Hematopoietic multipotent progenitor cell treated with erythropoietin and hydrocortisone succinate and interleukin-3 and kit ligand, for 4 days (in vitro differentiated cells): ENCODE measurements at places on chromosomes 12 and 14.

DNA sequence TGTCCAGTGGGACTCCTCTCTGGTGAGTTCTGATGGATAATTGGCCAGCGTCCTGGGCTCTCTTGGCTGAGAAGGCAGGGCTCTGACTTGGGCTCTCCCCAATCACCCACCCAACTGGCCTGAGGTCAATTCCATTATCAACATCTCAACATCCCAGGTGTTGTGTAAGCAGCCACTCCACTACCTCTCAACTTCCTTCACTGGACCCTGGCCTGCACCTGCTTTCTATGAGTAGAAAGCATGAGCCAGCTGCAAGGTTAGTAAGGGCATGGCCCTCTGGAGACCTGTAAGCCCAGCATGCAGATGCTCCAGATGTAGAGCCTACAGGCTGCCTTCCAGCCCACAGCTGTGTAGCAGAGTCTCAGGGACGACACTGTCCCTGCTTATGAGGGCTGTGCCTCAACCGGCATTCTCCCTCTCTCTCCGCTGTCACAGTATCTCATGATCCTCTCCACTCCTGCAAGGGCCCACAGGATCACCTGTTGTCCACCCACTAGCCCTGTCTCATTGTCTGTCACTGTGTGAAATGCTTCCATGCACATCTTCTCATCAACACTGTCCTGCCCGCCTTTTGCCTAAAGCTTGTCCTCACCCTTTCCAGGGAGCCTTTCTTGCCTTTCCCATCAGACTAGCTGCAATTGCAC is 5.4 kb upstream of the KRT81 start:
- DNase-seq = no peak

DNA sequence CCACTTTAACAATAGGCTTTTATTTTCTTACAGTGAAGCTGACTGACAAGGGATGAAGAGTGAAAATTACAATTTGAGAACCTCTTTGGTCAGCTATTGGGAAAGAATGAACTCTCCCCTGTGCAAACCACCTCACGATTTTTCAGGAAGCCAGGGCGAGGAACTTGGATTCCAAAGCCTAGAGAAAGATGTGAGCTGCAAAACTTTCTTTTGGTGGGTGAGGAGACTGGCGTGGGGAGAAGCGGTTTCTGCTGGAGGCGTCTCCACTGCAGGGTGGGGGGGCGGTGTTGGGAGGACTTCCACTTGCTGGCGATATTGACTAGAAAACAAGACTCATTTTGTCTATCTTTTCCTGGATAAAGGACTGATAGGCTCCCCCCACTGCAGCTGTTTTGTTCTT is 59.3 kb upstream of the VRK1 start:
- peak; percentile 16 for DNase-seq

GRCh38 chr12:42698213-42698612 is 108.7 kb upstream of the PRICKLE1 start:
- DNase-seq = peak; percentile 24

DNA sequence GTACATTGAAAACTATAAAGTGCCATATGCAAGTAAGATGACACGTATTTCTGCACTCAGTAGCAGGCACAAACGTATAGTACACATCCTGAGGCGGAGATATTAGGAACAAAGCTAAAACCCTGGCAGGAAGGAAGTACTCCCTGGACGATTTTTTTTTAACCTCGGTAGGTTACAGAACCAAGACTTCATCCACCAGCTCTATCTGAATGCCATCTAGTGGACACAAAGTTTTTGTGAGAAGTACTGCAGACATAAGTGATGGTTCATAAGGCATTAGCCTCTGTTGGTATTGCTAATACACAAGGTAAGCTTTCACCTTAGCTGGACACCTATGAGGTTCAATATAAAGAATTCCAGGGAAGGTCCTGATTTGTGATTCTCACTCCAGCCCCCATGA is 83.0 kb upstream of the CCDC196 start:
- peak; percentile 72 for DNase-seq

DNA sequence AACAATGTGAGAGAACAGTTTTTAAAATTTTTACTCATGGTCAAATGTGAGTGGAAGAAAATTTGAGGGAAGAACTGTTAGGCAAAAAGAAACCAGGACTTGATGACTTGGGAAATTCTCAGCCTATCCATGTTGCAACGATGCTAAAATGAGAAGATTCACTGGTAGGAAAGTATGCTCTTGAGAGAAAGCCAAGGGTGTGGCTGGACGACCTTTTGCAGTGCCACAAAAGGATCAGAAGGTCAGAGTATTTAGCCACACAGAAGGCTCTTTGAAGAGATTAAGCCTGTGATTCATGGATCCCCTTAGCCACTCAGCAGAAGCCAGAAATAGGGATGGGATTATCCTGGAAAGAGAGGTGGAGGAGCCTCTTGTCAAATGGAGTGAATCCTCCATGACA is 336.8 kb downstream of the LRIG3 start:
- DNase-seq = no peak

DNA sequence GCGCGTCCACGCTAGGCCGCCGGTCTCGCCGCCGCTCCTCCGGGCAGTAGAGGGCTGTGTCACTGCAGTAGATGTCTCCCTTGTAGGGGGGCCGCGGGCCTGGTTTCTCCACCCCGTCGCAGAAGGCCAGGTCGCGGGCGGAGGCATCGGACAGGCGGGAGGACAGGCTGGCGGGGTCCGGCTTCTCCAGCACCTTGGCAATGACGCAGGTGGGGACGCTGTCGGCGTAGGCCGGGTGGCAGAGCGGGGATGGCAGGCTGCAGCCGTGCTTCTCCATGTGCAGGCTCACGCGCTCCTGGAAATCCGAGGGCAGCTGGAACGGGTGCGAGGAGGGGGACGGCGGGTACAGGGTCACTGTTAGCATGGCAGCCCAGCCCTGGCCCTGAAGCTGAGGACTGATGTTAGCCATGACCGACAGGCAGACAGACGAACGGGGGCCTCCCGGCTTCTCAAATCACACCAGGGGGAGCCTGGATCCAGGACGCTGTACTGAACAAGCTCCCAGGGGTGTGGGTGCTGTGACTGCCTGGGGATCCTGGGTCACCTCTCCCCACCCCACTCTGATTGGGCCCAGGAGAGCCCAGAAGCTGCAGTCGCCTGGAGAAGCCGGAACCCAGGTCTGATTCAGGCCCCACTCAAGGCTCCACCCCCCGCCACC is 48.1 kb downstream of the BEGAIN start:
- DNase-seq = no peak

GRCh38 chr12:19302100-19302640 is 137.1 kb upstream of the AEBP2 start:
- DNase-seq = peak; percentile 3

- no peak for DNase-seq
Measured at GRCh38 chr14:55233591-55233990, 37.6 kb upstream of the FBXO34 start.

- DNase-seq = no peak
Measured at GRCh38 chr14:76755610-76756370, 5.5 kb upstream of the VASH1 start.

DNA sequence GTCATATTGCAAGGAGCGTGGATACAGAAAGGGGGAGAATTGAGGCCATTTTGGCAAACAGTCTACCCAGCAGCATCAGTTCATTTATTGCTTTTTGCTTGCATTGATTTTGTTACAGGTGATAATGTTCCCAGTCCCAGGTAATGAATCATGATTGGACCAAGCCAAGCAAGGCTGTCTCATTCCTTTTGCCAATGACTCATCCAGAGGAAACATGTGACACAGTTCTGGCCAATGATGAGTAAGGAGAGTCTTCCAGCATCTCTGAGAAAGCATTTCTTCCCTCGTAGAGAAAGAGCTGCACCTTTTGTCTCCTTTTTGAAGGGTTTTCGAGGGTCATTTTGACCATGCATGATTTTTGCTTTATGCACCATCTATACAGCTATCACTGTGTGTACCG is 68.2 kb downstream of the SLC15A4 start:
- no peak for DNase-seq

DNA sequence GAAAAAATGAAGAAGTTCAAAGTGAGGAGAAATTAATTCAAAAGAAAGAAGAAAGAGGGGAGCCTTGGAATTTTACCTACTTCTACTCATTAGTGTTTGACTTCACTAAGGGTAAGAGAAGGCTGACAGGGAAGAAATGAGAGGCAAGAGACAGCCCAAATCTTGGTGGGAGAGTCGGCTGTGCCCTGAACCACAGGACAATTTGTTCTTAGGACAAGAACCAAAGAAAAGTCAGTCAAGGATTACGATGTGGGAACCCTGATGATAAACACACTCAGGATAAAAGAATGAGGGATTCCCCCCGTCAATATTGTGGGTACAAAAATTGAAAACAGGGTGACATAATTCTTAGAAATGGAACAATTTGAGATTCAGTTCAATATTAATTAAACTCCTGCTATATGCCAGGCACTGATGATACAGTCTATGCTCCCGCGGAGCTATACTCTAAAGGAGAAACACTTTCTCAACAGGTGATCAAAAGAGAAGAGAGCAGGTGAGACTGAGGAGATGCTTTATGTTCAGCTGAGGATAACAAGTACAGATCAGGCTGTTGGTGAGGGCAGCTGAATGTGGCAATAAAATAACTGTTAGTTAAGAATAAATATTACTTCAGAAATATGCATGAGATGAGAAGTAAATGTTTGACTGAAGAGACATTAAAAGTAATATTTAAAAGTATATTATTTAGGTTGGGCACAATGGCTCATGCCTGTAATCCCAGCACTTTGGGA is 175.4 kb downstream of the SLC25A21 start:
- DNase-seq = no peak

DNA sequence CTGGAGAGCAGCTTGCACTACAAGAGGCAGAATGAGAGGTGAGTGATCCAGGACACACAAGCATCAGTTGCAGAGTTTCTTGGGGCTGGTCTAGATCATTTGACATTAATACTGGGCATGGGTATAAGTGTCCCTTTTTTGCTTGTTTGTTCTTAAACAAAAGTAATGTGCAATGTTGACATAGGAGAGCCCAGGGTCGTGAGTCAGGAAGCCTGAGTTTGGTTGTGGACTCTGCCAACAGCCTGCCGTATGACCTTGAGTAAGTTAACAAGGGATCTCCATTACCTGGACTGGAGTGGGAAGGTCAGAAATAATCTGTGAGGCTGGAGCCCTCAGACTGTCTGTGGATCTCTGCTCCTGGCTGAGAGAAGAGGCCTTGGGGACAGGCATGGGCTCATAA is 170.3 kb downstream of the KCNA5 start:
- DNase-seq = no peak

GRCh38 chr14:103091041-103091882 is 3.3 kb upstream of the EXOC3L4 start:
- DNase-seq = peak; percentile 86

- DNase-seq = no peak
Measured at GRCh38 chr14:64035143-64035542, 182.3 kb downstream of the SYNE2 start.

DNA sequence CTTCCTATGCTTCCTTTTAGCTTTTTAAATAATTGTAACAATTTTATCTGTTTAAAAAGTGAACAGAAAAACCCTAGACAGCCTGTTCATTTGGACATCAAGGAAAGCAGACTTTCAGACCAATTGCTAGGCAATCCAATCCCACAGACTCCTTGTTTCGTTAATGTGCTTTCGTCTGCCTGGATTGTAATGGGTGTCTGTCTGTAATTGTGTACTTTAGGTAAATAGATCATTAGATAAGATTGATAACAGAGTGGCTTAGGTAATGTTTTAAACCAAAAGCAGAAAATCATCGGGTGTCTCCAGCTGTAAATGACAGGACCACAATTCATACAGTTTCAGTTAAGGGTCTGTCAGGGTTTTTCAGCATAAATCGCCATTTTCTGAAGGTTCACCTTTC is 19.6 kb downstream of the CCDC60 start:
- DNase-seq = no peak

DNA sequence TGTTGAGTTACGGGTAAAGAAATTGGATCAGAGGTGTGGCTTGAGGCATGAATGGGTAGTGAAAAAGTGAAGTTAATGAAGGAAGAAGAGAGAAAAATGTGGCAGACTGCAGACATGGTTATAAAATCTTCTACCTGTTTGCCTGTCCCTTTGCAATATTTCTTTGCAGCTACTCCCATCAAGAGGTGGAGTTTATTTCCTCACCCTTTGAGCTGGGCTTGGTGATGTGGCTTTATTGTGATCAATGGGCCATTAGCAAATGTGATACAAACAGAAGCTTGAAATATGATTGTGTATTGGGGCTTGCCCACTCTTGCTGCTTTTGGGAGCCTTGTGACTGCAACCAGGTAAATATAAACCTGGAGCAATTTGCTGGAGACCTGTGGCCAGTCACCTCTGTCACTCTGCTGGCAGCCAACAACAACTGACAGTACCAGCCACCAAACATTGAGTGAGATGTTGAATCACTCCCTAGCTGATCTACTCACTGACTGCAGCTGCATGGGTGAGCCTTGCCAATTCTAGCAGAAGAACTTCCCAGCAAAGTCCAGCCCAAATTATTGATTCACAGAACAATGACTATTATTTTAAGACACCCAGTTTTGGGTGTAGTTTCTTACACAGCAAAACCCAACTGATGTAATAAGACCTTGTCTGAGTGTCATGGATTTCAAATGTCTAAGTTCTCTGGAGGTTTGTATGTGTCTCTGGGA is 151.0 kb upstream of the ATP2B1 start:
- no peak for DNase-seq

GRCh38 chr14:99889268-99889667 is 96.1 kb downstream of the EML1 start:
- no peak for DNase-seq

DNA sequence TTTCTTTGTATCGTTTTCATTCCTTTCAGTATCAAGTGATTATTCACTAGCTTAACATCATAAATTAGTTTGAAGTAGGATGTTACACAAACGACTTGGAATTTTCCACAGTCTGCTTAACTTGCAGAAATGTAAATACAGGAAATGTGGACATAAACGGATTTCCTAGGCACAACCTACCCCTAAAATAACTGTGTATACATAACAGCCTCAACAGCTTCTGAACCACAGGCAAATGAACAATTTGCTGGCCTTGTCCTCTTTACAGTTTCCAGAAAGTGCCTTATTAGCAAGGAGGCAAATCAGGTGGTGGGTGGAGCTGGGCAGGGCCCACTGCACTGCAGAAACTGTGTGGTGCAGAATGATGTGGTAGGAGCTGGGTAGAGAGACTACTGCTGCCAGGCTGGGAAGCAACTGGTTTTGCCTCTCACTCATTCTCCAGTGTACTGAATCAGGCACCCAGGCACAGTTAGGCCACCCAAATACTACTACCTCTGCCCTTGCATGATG is 14.1 kb downstream of the DRAM1 start:
- DNase-seq = peak; percentile 83

DNA sequence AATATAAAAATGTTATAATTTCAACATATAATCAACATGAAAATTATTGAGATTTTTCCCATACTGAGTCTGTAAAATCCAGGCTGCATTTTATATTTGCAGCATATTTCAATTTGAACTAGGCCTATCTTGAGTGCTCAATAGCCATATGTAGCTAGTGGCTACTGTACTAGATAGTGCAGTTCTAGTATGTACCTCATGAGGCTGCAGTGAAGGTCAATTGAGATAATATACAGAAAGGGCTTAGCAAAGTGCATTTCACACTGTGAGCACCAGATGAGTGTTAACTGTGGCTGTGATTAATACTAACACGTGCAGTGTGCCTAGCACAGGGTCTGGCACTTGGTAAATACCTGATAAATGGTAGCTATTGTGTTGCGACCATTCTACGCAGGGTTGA is 5.4 kb upstream of the SLC22A17 start:
- DNase-seq = peak; percentile 46

GRCh38 chr14:38207736-38208617 is at the start of gene SSTR1:
TSS of gene SSTR1 (plus strand) at chr14:38207904. CDS start at chr14:38209390, 1,486 bp downstream.
- DNase-seq = no peak
